ENCODE measurements at places on chromosomes 4 and X.

DNA sequence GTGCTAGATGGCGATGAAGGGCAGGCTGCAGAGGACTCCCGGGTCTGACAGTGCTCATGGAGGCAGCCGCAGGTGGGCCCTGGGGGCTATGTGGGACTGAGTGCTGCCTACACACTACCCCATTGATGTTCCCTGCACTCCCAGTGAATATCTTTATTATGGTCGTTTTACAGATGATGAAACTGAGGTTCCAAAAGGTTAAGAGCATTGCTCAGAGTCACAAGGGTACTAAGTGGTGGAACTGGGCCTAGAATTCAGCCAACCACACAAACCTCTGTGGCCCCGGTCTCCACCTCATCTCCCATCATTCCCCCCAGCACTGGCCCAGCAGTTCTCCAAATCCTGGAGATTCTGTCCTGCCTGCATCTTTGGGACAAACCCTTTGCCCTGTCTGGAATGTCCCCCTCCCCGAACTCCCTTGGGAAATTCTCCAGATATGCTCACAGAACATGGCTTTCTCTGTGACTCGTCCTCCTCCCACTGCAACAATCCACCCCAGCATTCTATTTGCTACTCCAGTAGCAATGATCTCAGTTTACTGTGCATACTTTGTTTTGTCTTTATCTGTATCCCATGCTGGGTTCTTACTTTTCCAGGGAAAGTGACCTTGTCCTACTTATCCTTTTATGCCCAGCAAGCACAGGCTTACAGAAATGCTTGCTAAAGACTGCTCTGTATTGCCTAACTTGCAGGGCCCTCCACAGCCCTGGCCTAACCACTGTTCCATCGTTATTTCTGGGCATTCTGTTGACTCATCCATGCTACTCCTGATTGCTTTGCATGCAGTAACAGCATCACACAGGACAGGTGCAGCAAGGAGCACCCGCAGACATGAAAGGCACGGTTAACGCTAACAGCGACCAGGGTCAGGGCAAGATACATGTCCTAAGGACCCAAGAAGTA, 14.0 kb downstream of the PNMA6F start:
- DNase-seq: no peak

GRCh38 chrX:40063555-40063954, 34.2 kb downstream of the BCOR start:
- DNase-seq: no peak

GRCh38 chr4:113512880-113513279, 248.7 kb downstream of the CAMK2D start:
- no peak for DNase-seq

DNA sequence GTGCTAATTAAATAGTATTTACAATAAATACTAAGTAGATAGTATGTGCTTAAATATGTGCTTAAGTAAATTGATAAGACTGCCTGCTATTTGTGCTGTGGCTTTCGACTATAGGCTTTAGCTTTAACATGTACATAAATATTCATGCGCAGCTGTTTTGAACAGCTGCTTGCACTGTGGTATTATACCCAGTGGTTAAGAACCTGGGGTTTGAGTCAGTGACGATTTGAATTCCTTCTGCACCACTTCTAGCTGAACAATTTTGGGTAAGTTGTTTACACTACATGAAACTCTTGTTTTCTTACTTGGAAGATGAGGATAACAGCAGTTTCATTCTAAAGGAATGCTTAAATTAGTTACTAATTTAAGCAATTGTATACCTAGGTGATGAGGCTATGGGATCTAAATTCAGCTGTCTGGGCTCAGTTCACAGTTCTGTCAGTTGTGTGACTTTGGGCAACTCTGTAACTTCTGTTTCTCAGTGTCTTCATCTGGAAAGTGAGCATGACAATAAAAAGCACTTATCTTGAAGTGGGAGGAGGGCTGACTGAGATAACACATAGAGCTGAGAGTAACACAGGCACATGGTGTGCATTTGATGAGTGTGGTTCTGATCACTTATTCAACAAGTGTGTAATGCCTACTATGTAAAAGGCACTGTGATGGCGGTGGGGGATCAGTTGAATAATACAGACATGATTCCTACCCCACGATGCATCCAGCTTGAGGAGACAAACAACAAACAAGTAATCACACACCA, 37.0 kb downstream of the HPGDS start:
- DNase-seq: no peak
